Left ventricle myocardium inferior (tissue), 1 donor: ENCODE measurements at places on chromosomes 7 and 10. TPM values are rescaled to one million over a fixed set of nuclear protein-coding genes. Genes with fewer than 3 reads are reported as not detected.

DNA sequence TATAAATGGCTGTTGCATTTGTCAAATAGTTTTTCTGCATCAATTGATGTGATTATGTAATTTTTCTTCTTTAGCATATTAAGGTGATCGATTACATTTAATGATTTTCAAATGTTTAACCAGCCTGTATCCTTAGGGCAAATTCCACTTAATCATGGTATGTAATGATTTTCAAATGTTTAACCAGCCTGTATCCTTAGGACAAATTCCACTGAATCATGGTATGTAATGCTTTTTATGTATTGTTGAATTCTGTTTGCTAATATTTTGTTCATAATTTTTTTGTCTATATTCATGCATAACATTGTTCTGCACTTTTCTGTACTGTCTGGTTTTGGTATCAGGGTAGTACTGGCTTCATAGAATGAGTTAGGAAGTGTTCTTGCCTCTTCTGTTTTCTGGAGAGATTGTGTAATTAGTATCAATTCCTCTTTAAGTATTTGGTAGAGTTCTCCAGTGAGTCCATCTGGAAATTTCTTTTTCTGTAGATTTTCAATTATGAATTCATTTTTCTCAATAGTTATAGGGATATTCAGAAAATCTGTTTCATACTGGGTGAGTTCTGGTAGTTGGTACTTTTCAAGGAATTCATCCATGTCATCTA is 393.2 kb upstream of the FOXK1 start:
- DNase-seq = no peak

SH3PXD2A gene
- total RNA-seq = 34.4 TPM

- peak; percentile 40 for DNase-seq
Measured at GRCh38 chr7:137343281-137343841, at the start of gene PTN. Gene PTN (minus strand): TSS chr7:137343733. CDS start chr7:137254973, 88,760 bp downstream.

DNA sequence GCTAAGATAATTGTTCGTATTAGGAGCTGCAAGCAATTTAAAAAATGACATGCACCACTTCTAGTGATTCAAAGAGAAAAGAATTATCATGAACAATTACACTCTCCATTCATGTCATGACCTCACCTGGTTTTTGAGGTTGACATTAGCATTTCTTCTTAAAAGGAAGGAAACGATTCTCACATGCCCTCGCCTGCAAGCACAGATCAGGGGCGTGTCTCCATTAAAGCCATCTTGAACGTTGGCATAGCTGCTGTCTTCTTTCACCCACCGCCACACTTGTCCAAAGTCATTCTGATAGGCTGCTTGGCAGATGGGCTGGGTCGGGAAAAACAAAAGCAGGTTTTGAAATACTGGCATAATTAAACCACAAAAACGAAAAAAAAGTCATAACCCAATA is 19.9 kb downstream of the ANKRD22 start:
- no peak for DNase-seq

DNA sequence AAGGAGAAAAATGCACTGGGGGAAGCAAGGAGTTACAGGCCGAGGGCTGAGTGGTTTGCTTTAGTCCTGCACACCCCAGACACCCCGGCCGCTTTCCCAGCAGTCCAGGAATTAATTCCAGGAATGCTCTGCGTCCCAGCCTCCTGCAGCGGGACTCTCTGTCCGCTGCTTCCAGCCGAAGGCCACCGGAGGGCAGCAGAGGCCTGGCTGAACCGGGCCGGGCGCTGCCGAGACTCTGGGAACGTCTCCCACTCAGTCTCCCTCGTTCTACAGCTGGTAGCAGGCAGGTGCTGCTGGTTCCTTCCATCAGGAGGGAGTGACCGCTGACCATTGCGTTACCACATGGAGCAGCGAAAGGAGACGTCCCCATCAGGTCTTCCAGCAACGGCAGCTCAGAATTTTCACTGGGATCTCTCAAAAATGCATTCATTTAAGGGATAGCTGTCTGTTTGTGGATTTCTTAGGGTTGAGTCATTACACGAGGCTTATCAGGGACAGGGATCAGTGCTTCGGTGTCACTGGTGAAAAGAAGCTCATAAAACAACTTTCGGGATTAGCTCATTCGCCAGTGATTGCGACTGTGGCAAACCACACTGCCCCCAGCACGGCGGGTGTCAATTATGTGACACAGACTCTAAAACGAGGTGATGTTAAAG is 24.9 kb upstream of the PITRM1 start:
- DNase-seq = peak; percentile 77
